Effector CD4-positive, alpha-beta T cell (primary cell): ENCODE measurements at places on chromosomes 6 and 20.

DNA sequence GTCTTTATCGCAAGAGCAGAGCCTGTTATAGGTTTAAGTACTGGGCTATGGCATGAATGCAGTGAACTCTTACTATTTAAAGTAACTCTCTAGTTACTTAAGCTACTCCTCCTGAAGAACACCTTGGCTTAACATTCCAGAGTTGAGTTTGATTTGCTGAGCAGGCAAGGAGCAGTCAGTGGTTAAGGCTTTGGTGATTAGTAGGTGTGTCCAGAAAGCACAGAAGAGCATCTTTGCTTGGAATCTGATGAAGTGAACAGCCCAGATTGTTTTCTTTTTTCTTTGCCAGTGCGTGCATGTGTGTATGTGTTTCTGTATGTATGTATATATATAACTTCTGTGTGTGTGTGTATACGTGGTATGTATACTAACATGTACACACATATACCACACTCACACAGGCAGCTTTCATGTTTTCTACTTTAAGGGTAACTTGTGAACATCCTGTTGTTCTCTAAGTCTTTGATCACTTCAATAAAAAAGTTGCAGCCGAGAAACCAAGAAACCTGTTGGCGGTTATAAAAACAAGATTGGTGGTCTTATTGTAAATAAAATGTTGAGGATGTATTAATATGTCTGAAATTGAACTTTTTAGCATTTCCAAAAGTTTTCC lies 56.2 kb upstream of the TULP4 start:
- DNase-seq = no peak

DNA sequence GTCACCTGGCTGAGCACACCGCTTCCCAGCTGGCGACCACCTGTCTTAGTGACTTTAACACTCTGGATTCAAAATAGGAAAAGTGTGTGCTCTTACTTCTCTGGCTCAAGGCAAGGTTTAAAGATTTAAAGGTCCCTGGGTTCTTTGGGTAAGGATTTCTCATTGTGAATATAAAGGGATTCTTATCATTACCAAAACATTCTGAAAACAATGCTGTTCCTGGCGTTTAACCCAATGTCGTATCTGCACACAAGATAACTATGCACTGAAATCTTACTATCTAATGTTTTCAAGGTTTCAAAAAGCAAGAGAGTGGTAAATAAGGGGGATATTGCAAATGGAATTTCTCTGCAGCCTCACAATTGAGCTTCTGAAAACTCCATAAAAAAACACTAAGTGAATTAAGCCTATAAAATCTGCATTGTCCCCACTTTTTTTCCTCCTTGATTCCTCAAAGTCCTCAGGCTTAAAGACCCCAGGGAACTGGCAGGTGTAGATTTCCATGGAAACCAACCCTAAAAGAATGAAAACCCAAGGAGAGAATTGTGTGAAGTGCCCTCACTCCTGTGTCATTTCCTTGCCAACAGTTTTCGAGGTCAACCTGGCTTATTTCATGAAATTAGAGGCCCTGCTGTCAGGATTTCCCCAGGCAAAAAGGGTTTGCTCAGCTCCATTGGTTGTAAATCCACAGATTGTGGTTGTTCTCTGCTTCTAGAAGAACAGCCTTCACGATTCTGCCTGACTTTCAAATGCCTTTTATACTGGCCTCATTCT lies 44.0 kb downstream of the BMP2 start:
- no peak for DNase-seq

DNA sequence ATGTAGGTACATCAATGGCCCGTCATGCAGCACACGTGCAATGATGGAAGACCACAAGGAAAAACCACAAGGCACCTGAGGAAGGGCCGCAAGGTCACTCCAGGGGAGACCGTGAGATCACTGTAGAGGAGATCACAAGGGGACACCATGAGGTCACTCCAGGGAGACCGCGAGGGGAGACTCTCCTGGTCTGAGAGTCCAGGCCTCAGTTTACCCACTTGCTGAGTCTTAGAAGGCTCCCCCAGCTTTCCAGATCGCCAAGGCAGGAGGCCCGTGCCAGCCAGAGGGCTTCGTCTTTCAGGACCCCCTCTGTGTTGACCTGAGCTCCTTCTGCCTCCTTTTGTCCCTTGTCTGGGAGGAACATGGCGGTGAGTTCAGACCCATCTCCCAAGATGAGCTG lies 232.2 kb downstream of the ERMARD start:
- DNase-seq = no peak

DNA sequence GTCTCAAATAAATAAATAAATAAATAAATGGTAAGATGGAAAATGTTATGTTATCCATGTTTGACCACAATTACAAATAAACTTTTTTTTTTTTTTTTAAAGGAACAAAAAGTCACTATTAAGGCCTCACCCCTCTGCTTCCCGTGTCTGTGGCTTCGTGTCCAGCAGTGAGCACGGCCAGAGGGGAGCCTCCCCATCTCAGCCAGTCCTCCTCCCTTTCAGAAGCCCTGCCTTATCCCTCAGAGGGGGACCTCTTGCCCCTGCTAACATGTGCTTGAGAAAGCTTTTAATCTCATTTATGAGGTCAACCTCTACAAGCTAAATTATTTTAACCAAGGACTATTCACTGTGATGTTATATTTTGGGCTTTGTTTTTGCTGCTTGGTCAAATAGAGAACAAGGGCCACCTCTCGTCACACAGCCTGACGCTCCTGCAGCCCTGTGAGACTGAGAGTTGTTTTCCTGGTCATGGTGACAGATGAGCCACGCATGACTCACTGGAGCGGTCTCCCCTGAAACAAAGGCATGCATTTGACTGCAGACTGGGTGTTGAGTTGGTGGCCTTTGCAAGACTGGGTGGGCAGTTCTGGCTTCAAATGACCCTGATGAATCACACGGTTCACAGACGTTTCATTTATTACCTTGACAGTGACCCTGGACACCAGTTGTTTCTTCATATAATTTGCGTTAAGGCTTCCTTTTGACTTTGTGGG lies 131.8 kb downstream of the TIAM2 start:
- no peak for DNase-seq

DNA sequence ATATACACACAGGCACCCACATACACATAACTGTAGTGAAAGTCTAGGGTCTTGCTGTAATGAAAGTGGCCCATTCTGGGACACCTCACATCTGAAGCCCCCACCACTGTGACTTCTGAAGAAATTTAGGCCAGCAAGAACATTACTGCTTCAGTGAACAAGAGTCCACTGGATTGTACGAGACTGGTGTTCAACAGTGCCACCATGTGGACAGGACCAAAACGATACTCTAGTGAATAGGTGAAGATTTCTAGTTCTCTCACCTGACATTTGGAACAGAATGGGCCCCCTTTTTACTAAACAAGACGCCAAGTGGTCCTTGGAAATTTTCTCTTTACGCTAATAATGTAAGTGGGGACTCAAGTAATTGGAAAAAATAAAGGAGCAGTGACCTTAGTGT lies 156.9 kb downstream of the MAFB start:
- no peak for DNase-seq

DNA sequence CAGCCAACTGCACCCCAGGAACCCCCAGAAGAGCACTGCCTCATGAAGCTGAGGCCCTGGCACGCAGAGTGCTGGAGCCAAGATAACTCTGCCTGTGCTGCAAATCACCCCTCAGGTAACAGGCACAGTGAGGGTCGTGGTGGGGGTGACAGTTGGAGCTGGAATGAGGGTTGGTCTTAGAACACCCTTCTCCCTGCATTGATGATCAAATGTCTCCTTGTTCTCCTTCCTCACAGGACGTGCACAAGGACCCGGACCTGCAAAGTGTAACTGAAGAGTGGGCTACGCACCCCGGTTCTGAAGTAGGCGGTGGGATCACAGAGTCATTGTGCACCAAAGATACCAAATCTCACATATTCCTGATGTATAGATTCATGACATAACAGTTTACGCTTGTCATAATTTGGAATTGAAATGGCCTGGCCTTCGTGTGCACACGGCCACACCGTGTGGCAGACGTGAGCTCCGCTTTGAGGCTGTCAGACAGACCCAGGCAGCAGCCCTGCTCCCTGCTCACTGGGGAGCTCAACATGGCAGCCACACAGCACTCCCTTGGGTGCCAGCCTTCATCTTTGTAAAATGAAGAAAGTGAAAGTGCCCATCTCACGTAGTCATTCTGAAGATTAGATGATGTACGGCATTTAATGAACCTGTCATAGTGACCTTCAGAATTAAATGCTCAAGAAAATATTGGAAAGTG lies 8.8 kb downstream of the THBS2 start:
- no peak for DNase-seq

DNA sequence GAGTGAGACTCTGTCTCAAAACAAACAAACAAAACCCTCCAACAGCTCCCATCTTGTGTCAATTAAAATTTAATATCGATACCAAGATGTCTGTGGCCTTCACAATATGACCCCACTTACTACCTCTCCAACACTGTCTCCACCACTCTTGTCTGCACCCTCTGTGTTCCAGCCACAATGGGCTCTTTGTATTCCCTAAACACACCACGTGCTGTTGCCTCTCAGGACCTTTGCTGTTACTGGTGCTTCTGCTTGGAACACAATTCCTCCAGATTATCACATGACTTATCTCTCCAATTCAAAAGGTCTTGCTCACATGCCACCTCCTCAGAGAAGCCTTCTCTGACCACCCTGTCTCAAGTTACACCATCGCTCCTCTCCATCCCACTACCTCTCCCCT lies 6.0 kb upstream of the HCK start:
- DNase-seq = no peak

GRCh38 chr20:4165984-4166725 lies 150.8 kb upstream of the RNF24 start:
- no peak for DNase-seq

GRCh38 chr6:85252552-85252951 lies 197.3 kb upstream of the NT5E start:
- no peak for DNase-seq

DNA sequence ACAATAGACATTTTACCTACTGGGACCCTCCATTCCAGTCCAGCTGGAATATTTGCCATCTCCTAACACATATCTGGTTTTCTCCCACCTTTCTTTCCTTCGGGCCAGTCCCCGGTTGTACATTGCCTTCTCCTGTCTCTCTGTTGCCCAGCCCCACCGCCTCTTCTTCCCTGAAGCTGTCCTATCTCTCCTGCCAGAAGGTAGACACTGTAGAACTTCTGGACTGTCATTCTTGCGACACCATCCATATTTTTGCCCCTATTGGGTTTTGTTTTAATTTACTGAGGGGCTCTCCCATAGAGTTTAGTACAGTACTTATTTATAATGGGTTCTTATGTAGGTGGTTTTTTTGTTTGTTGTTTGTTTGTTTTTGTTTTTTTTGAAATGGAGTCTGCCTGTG lies 4.9 kb downstream of the PTK7 start:
- DNase-seq = no peak

DNA sequence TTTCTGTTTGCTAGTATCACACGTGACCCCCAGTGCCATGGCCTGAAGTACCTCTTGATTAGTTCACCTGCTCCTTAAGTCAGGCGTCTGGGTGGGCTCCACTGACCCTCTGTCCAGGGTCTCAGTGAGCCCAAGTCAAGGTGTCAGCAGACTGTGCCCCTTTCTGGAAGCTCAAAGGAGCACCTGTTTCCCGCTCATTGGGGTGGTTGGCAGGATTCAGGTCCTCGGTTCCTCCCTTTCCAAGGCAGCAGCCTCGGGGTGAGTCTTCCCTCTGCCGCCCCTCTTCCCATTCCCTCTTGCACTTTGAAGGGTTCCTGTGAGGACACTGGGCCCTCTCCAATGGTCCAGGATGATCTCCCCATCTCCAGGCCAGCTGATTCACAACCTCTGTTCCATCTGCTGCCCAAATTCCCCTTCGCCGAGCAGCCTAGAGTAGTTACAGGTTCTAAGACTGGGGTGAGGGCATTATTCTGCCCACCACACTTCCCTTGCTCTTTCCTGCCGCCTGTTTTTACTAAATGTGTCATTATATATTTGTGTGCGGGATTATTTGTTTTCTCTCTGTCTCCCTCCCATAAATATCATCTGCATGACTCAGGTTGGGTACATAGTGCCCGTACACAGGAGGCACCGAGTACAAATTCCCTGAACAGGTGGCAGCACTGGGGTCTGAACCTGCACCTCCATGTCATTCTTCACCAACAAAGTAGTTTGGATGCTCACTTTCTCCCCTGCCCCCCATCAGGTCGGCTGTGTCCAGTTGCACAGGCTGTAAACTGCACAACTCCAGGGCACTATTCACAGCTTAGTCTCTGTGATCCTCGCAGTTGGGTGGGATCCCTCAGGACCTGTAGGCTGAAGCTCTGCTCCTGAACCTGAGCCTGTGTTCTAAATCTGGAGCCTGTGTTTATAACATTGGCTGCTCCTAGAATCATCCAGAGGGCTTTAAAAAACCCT lies 58.5 kb downstream of the RBM38 start:
- DNase-seq = no peak

DNA sequence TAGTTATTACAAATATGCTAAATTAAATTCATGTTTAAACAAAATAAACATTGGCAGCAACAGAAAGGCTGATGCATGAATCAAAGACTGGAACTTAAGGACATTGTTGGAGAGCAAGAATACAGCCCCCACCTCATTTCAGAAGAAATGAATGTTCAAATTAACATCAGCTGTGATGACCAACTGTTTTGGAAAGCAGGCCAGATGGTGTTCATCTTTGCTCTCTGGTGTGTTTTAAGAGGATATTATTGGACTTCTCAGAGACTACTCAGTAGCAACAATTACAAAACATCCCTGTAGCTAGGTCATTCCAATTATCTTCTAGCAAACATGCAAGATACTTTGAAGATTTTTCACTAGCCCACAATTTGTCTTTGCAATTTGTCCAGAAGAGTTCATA lies 118.6 kb upstream of the DOK5 start:
- DNase-seq = no peak

DNA sequence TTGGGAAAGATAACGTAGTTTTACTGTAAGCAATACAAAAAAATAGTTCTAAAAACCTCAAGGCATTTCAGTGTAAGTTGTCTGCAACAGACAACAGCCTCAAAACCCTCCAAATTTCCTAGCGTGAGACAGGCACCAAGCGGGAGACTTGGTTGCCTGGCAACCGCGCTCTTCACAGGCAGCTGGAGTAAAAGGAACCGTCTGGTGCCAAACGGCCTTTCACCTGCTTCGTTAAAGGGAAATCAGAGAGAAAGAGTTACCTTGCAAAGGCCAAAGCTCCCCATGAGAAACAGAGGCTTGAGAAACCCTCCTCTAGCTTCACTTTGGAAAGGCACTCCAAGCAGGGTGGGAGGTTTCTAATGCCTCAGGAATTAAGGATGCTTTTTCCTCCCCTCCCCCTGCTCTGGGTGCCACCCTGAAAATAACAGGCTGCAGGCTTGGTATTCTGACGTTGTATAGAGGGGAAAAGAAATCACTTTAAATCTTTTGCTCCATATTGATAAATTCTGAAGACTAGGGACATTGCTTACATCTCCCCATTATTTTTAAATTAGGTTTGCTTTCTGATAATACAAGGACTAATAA lies 129.7 kb upstream of the UFL1 start:
- no peak for DNase-seq
